ENCODE measurements at places on chromosomes 13 and 19.

DNA sequence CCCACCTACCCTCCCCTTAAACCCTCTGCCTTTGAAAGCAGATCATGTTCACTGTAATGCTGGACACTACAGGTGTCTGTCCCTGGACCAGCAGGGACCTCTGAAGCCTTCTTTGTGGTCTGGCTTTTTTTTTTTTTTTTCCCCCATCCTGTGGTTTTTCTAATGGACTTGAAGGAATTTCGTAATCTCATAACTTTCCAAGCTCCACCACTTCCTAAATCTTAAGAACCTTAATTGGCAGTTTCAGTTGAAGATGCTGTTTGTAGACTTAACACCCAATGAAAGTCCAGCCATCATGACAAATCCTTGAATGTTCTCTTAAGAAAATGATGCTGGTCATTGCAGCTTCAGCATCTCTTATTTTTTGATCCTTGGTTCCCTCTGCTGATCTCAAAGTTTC, 45.0 kb upstream of the LRCH1 start:
- no peak for DNase-seq

- DNase-seq: no peak
These were observed 53.9 kb upstream of the FLT1 start for GRCh38 chr13:28548872-28549271.

DNA sequence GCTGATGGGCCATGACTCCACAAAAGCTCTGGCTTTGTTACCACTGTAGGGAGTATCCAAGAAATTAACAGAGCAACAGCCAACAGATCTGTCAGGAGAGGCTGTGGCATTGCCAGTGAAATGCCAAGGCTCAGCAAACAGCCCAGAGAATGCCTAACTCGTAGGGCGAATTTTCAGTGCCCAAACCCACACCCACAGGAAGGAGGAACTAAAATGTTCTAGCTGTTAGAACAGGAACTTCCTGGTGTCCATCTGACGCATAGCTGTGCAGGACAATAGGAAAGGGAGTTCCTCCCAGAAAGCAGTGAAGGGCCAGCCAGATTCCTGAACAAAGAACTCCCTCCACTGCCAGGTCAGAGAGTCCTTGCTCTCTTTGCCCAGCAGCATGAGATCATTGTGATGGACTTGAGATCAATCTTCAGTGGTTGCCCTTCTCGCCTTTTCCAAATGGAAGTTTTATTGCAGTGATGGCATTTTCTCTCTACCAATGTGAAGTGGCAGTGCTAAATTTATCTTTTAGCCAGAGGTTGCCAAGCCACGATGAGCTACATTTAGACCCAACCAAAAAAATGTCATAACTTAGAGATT, 224.2 kb upstream of the STARD13 start:
- peak; percentile 61 for DNase-seq

- no peak for DNase-seq
These were observed 10.0 kb downstream of the CHAMP1 start for GRCh38 chr13:114324334-114324733.

- peak; percentile 58 for DNase-seq
These were observed 669.2 kb downstream of the DIAPH3 start for GRCh38 chr13:59494560-59494970.

DNA sequence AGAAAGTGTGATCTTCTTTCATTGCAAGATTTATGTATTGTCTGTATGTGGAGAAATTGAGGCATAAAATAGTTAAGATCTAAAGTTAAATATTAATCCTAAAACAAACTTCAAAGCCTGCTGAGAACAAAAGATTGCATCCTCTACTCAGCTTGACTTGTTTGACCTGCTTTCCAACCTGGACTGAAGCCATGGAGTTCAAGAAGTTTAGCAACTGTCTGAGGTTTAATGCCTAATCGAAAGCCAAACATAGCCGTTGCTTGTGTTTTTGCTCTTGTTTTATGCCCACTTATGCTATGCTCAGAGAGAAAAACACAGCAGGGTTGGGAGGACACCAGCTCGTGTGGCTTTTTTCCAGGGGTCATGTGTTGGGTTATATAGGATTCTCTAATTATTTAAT, 135.6 kb downstream of the NUFIP1 start:
- no peak for DNase-seq

GRCh38 chr13:65912516-65912915, 1317.6 kb downstream of the PCDH9 start:
- no peak for DNase-seq

DNA sequence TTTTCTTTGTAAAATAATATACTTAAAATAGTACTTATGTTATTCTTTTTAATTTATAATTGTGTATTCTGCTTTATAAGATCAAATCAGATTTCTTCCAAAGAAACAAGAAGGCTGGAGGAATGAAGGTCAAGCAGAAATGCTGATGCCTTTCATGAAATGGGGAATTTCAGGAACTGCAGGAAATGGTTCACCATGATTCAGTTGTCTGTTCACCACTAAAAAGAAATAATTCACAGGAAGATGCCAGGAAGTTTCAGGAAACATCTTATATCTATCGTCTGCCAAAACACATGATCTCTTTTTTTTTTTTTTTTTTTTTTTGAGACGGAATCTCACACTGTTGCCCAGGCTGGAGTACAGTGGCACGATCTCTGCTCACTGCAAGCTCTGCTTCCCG, 15.7 kb upstream of the SCEL start:
- DNase-seq: no peak

- DNase-seq: no peak
These were observed 34.3 kb upstream of the IL17D start for GRCh38 chr13:20669162-20669561.

DNA sequence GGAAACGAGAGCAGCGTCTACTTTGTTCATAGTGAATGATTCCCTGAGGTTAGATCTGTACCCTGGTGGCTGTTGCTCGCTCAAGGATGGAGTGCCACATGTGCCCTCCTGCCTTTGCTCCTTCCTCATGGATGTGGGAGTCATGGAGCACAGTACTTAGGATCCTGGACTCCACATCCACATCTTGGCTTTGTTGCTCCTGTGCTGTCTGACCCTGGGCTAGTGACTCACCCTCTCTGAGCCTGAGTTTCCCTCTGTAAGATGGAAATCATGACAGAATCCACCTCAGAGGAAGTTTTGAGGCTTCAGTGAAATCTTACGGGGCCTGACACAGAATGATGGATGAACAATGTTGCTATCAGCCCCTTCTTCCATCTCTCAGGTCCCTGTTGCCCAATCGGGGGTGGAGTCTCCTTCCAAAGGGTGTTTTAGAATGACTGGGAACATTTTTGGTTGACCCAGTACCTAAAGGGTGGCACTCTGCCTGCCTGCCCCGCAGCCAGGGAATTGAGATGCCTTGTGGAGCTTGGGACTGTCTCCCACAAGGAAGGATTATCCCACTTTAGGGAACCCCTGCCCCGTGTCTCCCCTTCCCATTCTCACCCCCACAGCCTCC, 9.8 kb upstream of the TIMM50 start:
- DNase-seq: no peak

- DNase-seq: no peak
These were observed 2806.7 kb downstream of the PCDH9 start for GRCh38 chr13:64423467-64423866.

- peak; percentile 23 for DNase-seq
These were observed 487 bp downstream of the RPS5 start for GRCh38 chr19:58387338-58388174.

DNA sequence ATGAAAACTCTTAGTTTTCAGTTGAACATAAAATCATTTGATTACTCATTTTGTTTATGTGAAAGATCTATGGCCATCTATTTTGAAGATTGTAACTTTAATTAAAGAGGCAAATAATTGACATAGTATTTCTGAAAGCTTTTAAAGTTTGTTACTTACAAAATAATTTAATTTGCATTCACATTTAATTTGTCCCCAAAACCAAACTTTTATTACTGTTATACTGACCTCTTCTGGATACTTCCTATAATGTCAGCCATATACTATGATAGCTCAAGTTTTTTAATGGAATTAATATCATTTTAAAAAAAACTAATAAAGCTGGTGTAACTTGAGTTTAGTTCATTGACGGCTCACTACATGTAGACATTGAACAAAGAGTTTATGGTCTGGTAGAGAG, 4.9 kb upstream of the SGCG start:
- no peak for DNase-seq

Data from right cardiac atrium (tissue), 5 donors.